Immature natural killer cell (primary cell): ENCODE measurements at places on chromosomes 1 and 21. TPM values are rescaled to one million over a fixed set of nuclear protein-coding genes. Genes with fewer than 3 reads are reported as not detected.

DNA sequence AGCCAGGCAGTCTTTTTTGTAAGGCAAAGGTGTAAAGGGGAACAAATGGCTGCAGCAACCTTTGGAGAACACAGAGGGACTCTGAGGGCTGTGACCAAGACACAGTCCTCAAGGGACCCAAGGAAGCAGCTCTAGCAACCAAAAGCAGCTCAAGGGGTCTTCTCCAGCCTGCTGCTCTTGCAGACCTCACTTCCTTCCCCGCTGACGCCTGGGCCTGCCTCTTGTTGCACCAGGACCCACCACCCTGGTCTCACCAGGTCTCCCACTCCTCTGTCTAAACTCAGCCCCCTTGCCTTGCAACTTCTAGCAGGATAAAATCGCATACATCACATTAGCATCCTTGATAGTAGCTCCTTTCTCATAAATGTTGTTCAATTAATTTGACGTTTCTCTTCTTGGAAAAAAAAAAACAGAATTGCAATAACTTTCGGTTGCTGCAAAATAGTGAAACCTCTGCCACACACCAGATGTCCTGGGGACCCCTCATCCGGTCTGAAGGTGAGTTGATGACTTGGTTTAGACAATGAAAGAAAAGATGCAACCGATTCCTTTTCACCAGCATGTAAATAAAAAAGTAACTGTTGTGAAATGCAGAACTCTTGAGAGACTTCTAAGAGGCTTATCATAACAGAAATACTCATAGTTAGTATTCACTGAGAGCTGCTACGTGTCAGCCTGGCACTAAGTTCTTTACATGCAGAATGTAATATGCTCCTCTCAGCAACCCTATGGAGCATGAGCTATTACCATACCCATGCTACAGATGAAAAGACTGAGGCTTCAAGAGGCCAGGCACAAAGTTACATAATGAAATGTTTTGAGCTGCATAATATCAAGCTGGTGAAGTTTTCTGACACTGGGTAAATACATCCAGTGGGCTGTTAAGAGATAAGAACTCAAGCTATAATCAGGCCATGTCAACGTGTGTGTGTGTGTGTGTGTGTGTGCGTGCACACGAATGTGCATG, 58.5 kb downstream of the UMODL1 start:
- H3K36me3 ChIP-seq, result no peaks in the 10 kb centered on the region
- H3K4me1 ChIP-seq, result no peaks in the 10 kb centered on the region
- DNase-seq, result no peak

GRCh38 chr1:171664976-171665375, 12.5 kb upstream of the MYOC start:
- H3K4me1 ChIP-seq, result no peaks in the 10 kb centered on the region
- H3K27ac ChIP-seq, result no peak overlapping the region
- H3K36me3 ChIP-seq, result no peaks in the 10 kb centered on the region
- DNase-seq, result no peak
- H3K4me3 ChIP-seq, result no peak overlapping the region
- H3K27me3 ChIP-seq, result peaks cover 2% of the 10 kb centered on the region

DNA sequence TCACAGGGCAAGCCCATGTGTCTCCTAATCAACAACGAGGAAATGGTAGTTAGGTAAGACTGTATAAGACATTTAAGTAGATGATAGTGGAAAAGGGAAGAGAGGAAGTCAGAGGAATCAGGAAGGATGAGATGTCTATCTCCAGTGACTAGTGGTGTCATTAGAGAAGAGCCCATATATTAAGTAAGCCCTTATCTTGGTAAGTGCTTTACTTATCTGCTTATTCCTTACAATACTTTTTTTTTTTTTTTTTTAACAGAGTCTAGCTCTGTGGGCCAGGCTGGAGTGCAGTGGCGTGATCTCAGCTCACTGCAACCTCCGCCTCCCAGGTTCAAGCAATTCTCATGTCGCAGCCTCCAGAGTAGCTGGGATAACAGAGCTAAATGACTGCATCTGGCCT, 29.5 kb downstream of the RNF11 start:
- H3K27me3 ChIP-seq, result peaks cover 1% of the 10 kb centered on the region
- DNase-seq, result no peak
- peaks cover 84% of the 10 kb centered on the region for H3K4me1 ChIP-seq
- H3K4me3 ChIP-seq, result no peak overlapping the region
- H3K27ac ChIP-seq, result no peak overlapping the region
- peaks cover 5% of the 10 kb centered on the region for H3K36me3 ChIP-seq

The MSH4 gene
- polyA plus RNA-seq, result not detected

GRCh38 chr1:63864224-63864641, 90.4 kb downstream of the ROR1 start:
- H3K27me3 ChIP-seq, result peaks cover 1% of the 10 kb centered on the region
- no peak for DNase-seq
- no peak overlapping the region for H3K27ac ChIP-seq
- no peak overlapping the region for H3K4me3 ChIP-seq

The FAM229A gene
- polyA plus RNA-seq, result 0.17 TPM

The TSPEAR gene
- polyA plus RNA-seq, result not detected

DNA sequence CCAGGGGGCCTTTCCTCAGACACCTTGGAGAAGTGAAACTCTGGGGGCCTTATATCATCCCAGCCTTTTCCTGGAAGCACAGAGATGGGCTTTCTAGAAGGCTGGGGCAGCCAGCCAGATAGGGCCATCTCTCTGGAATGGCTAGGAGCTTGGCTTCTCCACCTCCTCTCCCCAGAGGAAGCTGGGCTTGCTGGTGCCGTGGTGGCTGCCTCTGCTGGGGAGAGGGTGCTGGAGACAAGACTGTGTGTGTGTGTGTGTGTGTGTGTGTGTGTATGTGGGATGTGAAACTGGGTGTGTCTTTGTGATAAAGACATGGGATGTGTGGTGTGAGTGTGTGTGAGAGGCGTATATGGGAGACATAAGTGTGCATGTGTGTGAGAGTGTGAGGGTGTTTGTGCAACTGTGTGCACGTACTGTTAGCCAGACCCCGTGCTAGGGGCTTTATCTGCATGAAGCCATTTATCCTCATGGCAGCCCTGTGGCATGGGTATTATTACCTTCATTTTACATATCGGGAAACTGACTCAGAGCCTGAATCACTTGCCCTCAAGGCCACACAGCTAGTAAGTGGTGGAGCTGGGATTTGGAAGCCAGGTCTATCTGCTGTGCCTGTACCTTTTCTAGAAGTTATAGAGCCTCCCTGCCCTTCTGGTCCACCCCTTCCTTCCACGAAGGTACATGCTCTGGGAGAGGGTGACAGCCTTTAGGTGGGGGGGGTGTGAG, 44.2 kb downstream of the PTPRU start:
- no peak overlapping the region for H3K27ac ChIP-seq
- H3K4me1 ChIP-seq, result peaks cover 7% of the 10 kb centered on the region
- H3K27me3 ChIP-seq, result peaks cover 4% of the 10 kb centered on the region
- no peak for DNase-seq
- peaks cover 3% of the 10 kb centered on the region for H3K36me3 ChIP-seq

GRCh38 chr1:226593541-226593940, 45.0 kb downstream of the STUM start:
- H3K27me3 ChIP-seq, result no peaks in the 10 kb centered on the region
- DNase-seq, result no peak
- no peak overlapping the region for H3K4me3 ChIP-seq
- H3K4me1 ChIP-seq, result no peaks in the 10 kb centered on the region
- no peaks in the 10 kb centered on the region for H3K36me3 ChIP-seq

GRCh38 chr1:220028346-220028895, 17.9 kb downstream of the EPRS1 start:
- no peaks in the 10 kb centered on the region for H3K27me3 ChIP-seq
- DNase-seq, result no peak
- H3K4me3 ChIP-seq, result no peak overlapping the region
- H3K4me1 ChIP-seq, result peaks cover 3% of the 10 kb centered on the region
- H3K27ac ChIP-seq, result no peak overlapping the region
- H3K36me3 ChIP-seq, result peaks cover 26% of the 10 kb centered on the region

- no peak overlapping the region for H3K4me3 ChIP-seq
- no peak overlapping the region for H3K27ac ChIP-seq
- H3K27me3 ChIP-seq, result no peaks in the 10 kb centered on the region
- H3K36me3 ChIP-seq, result no peaks in the 10 kb centered on the region
These were observed 466.8 kb downstream of the KIF26B start for GRCh38 chr1:245621589-245621988.

DNA sequence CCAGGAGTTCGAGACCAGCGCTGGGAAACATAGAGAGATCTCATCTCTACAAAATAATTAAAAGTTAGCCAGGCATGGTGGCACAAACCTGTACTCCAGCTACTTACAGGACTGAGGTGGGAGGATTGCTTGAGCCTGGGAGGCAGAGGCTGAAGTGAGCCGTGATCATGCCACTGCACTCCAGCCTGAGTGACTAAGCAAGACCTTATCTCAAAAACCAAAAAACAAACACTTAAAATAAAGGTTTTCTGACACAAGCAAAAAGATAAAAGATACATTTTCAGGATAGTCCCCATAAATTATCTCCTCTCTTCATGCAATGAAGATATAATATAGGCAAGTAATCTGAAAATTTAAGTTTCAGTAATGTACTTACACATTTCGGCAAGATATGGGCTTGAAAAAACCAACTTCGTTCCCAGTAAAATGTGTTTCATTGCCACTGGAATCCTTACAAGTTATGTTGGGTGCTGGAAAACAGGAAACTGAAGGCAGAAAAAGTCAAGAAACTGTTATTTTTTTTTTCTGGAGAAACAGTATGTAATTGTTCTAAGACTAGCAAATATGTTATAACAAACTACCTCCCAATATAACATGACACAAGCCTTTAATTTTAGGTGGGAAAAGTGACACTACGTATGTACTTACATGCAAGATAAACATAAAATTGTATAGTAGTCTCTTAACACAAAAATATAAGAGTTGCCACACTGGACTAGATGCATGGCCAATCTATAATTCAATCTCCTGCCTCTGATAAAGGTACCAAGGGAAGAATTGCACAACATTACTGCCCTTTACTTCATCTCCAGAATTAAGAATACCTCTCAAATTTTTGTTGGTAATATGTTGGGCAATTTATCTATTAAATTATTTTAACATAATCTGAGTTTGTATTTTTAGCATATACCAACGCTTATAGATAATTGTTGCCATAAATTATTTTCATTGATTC, 15.7 kb downstream of the TM2D1 start:
- no peak overlapping the region for H3K27ac ChIP-seq
- H3K4me1 ChIP-seq, result peaks cover 12% of the 10 kb centered on the region
- peaks cover 5% of the 10 kb centered on the region for H3K36me3 ChIP-seq
- DNase-seq, result no peak
- H3K27me3 ChIP-seq, result no peaks in the 10 kb centered on the region
- H3K4me3 ChIP-seq, result no peak overlapping the region

DNA sequence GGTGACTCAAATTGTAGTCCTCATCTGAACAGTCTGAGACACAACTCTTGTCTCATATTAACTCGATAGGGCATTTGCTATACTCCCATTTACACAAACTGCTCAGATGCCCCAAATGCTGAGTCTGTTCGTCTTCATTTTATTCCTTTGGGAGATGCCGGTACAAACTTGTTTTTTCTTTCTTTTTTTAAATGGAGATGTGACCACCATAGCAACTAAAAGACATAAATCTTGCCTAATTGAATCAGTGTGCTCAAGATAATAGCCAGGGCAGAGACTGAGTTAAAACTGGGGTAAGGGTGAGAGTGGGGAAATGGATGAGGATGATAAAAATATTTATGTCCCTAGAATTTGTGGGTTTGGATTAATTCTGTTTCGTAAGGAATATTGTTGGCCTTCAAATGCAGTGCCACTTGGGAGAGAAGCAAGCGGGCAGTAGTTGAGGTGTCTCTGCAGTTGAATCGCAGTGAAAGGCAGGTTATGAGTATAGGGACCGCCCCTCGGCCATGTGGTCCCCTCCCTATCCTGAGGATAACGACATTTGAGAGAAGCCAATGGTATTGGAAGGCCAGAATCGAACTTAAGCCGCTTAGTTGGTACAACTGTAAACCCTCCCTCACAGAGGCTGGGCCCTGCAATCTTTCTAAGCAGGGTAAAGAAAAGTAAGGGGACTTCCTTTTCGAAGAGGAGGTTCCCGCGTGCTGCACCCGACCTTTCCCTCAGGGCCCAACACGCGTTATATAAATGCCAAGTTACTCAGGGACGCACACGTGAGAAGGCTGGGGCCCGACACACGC, 859 bp upstream of the LRRC8B start:
- H3K27ac ChIP-seq, result peak overlapping the region; percentile 58
- DNase-seq, result no peak
- peak overlapping the region; percentile 89 for H3K4me3 ChIP-seq
- H3K36me3 ChIP-seq, result no peaks in the 10 kb centered on the region

DNA sequence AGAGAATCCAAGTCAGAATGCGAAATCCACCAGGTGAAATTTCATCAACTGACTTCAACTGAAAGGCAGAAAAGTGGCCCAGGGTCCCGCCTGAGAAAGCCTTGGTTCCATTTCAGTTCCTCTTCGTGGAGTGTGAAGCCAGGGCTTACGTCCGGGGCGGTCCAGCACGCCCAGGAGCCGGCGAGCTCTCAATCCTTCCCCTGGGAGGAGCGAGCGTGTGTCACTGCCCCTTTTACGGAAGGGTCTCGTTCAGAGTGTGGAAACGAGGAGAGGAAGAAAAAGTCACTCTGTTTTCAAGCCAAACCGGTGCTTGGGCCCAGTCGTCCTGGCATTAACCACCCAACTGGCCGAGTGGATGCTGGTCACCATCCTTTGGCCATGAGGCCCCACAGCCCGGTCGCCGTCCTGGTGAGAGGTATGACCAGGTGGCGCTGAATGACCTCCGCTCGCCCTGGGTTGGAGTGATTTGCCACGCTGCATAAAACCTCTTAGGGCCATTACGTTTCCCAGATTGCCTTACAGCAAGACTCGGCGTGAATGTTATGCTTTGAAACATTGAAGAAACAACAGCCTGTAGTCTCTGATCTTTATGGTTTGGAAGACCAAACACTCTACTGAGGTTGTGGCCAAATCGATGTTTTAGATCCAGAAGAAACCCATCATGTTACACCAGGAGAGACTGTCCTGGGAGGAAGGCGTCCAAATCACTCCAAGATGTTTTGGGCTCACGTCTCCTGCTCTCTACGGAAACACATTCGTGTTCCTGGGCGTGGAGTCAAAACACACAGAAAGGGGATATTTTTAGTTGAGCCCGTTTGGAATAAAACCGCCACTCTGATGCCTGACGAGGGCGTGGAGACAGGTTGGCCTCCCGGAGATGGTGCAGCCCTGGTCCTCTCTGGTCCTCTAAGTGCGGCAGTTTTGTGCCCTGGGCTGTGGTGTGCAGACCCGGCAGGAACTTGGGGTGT, 93.6 kb upstream of the ACTRT2 start:
- no peaks in the 10 kb centered on the region for H3K4me1 ChIP-seq
- H3K36me3 ChIP-seq, result no peaks in the 10 kb centered on the region
- H3K4me3 ChIP-seq, result no peak overlapping the region
- H3K27me3 ChIP-seq, result no peaks in the 10 kb centered on the region
- no peak overlapping the region for H3K27ac ChIP-seq

DNA sequence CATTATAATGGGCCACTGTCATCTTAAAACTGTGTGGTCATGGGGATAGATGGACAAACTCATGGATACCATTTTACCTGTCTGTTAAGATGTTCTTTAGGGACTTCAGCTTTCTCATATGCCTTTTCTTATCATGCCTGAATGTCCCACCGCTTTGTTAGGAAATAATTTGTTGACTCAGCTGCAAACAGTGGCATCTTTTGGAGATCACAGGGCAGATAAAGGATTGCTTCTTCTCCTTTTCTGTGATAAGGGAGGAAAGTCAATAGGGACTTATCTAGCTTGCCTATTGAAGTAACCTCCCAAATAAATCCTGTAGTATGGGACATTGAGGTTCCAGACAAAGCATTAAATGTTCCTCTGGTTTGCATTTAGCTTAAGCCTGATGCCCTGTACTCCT, 79.8 kb upstream of the KIAA0040 start:
- peaks cover 6% of the 10 kb centered on the region for H3K27me3 ChIP-seq
- H3K27ac ChIP-seq, result no peak overlapping the region
- no peak for DNase-seq
- no peaks in the 10 kb centered on the region for H3K4me1 ChIP-seq

The LCE2B gene
- polyA plus RNA-seq, result not detected

The FAM110D gene
- polyA plus RNA-seq, result not detected
